SK-N-MC (cell line): ENCODE measurements at places on chromosomes 16 and 17.
A peak's percentile ranks its signal among the peaks of the same experiment; 100 is the strongest.

DNA sequence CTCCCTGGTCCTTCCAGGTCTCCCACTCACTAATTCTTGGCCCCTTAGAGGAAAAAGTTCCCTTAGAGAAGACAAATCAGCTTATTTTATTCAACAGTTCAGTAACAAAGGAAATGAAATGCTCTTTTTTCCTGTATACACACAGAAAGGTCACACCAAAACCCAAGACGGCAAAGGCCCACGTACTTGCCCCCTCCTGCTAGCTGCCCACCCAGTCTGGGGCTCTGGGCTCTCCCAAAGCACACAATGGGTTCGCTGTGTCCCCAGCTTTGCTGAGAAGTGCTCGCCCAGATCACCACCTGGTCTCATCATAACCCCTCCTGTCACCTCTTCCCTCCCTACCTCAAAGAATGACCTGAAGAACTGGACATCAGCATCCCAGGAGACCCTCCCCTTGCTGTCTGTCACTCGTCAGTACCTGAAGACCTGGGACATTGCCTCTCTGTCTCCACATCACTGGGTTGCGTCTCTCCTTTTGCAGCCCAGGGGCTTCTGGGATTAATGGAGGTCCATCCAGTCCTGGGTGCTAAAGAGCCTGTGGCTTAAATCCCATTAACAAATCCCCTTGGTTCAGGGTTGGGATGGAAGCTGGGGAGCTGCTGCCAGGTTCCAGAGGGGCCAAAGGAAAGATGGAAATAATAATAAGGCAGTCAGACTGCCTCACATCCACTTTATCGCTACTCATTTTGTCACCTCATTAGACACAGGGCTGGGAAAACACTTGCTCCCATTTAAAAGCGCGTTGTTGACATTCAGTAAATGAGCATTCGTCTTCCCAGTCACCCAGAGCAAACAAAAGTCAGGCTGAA is 3.3 kb downstream of the SLC6A4 start:
- DNase-seq: no peak

DNA sequence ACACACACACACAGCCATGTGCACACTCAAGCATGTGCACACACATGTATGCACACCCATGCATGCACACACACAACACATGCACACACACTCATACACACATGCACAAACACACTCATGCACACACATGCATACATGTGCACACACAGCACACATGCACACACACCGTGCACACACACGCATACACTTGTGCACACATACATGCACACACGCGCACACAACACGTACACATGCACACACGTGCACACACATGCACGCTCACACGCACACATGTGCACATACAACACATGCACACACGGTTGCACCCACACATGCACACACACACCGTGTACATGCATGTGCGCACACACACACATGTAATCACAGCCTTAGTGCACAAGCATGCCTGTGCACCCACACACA is 230.4 kb upstream of the GSE1 start:
- DNase-seq: no peak

DNA sequence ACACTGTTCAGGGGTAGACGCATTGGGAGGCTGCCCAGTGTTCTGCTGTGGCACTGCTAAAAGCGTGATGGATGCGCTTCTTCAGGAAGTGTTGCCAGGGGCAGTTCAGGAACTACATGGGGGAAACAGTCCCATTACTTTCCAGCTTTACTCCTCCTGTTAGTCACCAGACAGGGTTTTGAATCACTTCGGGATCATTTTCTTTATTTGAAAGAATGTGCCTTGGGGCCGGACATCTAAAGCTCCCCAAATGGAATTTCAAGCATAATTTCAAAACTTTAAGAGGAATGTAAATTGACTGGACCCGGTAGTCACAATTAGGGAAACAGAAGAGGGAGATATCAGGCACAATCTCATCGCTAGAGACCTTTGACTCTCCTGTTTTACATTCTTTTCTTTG is 1.3 kb upstream of the KRTAP2-1 start:
- no peak for DNase-seq

DNA sequence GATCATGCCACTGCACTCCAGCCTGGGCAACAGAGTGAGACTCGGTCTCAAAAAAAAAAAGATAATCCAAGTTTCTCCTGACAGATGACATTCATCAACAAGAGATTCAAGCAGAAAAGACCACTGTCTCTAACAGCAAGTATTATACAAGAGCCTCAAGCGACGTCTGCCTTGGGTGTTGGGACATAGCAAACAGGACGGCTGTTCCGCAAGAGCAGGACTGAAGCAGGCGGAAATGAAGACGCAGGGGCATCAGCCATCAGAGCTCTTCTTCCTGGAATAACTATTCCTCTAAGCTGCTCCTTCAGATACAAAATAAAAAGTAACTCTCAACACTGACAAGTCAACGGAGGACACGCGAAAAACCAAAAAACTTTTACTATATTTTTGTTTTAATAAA is 54.0 kb downstream of the ANKRD11 start:
- DNase-seq: no peak

- DNase-seq: no peak
These were observed 122.3 kb upstream of the CIBAR2 start for GRCh38 chr16:85234310-85235204.

- DNase-seq: no peak
These were observed 8.0 kb upstream of the GNA13 start for GRCh38 chr17:65064452-65065019.

- DNase-seq: no peak
These were observed 5.0 kb downstream of the ZNF688 start for GRCh38 chr16:30566531-30566930.

- no peak for DNase-seq
These were observed 75.1 kb downstream of the SHISA9 start for GRCh38 chr16:12976496-12976895.

DNA sequence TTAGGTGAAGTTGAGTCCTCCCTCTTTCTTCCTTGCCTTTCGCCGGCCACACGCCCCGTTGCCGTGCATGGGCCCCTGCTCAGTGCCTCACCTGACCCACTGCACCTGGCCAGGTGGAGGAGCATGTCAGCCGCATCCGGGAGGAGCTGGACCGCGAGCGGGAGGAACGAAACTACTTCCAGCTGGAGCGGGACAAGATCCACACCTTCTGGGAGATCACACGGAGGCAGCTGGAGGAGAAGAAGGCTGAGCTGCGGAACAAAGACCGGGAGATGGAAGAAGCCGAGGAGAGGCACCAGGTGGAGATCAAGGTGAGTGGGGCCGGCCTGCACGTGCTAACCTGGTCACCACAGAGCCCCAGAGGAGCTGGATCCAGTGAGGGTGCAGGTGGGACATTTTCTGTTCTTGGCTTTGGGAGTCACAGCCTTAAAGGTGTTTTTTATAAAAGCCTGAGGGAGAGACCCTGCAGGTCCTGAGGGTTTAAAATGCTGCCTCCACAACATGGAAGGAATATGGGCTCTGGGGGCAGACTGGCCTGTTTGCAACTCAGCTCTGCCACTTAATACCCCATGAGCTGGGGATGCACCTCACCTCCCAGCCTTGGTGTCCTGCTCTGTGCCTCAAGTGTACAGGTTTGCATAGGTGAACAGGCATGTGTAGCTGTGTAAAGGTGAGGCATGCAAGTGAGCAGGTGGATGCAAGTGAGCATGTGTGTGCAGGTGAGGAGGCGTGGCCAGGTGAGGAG is 12.1 kb upstream of the DBNDD1 start:
- no peak for DNase-seq

DNA sequence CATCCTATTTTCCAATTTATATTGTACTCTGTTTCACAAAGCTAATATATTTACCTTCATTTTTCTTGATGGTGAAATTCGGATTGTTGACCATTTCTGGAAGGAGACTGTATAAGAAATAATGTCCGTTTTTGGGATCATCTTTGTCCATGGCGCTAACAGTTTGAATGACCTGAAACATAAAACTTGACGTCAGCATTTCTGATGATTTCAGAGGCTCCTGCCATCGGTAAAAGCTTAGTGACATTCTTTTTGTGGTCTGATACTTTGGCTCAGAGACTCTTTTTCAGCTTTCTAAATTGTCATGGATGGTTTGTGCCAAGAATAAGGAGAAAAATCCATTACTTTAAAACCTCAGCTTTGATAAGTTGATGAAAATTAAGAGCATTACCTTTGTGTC is 322.5 kb downstream of the CDH8 start:
- no peak for DNase-seq

DNA sequence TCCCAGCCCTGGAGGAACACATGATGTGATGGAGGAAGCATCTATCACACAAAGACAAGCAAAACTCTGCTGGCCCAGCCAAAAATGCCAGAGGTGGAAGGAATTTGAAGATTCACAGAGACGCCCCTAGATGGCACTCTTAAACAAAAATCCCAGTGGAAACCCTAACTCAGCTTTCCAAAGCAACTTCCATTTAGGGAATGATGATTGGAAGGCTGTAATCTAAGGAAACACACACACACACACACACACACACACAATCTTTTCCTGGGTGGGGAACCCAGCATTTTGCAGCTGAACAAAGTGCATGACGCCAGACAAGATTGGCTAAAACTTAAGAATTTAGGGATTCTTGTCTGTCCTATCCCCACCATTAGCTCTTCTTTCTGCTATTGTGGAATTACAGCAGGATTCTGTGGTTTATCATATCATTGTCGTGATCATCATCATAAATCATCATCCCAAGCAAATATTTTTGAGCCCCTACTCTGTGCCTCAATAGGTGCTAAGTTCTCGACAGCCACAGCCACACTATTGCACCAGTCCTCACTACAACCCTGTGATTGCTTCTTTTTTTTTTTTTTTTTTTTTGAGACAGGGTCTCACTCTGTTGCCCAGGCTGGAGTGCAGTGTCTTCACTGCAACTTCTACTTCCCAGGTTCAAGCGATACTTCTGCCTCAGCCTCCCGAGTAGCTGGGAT is 1.6 kb upstream of the LDAF1 start:
- peak; percentile 44 for DNase-seq

DNA sequence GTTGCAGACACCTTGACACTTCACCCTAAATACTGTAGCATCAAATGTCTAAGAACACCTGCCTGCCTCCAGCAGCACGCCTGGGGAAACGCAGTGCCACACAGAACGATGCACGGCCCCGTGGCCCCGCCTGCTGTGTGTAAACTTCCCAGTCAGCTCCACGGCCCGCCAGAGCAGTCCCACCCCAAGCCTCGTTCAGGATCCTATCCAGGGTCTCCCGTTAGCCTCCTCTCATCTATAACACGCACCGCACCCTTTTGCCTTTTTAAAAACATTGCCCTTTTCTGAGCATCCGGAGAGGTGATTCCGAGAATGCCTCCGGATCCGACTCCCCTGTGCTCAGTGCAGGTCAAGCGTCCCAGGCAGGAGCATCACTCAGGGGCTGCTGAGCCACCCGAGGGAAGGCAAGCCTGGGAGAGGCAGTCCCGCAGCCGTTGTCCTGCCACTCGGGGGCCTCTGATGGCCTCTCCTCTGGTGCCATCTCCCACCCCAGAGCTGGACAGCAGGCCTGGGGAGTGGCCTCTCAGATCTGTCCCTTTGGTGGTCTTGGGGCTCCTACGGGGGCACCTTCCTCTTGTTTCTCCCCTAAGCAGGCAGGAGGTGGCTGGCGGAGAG is 37.9 kb upstream of the SLC38A10 start:
- no peak for DNase-seq

GRCh38 chr16:87678618-87679017 is 76.3 kb downstream of the JPH3 start:
- no peak for DNase-seq

DNA sequence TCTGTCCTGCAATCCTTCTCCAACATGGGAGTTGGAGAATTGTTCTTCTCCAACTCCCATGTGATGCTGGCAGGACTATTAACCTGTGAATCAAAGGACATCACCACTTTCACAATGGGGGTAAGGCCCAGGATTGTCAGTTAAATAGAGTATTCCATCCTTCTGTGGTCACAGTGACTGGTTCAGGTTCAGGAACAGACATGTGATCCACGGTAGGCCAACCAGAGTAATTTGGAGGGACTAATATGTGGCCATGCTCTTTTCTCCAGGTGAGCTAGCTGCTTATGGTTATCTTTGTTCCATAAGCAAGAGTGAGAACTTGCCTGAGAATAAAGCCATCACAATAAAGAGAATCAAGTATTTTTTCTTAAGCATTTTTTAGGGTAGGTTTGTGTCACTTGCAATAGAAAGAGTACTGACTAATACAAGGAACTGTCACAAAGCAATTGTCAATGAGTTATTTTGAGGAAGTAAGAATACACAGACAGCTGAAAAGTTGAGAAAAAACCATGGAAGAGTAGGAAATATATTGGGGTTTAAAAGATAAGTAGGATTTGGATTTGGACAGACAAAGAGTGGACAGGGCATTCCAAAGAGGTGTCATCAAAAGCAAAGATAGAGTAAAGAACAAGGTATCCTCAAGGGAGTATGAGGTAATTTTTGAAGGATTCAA is 63.4 kb downstream of the BRIP1 start:
- no peak for DNase-seq

DNA sequence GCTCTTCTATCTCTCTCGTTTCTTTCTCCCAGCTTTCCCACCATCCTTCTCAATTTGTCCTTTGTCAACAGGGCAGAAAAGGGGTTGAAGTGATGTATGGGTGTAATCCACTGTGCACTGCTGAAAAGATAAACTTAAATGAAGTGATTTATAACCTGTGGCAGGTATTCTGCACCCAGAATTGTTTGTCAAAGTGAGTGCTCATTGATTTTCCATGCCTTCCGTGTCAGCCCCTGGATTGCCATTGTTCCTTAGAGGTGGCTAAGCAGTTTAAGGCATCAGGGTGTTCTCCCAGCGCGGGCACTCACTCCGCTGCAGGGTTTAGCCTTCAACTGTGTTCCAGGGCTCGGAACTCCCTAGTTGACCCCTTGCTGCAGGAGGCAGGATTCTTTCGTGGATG is 82.9 kb downstream of the PITPNC1 start:
- DNase-seq: no peak

GRCh38 chr17:75828076-75828400 is 16.2 kb downstream of the UNC13D start:
- DNase-seq: no peak

DNA sequence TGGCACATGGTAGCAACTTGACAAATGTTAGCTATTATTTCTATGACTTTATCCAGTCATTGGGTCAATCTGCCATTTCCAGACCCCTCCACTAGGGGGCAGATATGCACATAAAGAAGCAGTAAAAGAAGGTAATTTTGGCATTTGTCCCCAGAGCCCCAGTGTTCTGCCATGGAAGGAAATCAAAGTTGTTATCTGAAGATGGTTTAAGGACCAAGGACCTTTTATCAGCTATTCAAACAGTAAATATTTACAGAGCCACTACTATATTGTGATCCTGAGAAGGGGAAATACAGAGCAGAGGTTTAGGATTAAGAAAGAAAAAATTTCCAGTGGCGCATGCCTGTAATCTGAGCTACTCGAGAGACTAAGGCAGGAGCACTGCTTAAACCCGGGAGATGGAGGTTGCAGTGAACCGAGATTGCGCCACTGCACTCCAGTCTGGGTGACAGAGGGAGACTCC is 20.0 kb downstream of the TRAF4 start:
- peak; percentile 66 for DNase-seq

DNA sequence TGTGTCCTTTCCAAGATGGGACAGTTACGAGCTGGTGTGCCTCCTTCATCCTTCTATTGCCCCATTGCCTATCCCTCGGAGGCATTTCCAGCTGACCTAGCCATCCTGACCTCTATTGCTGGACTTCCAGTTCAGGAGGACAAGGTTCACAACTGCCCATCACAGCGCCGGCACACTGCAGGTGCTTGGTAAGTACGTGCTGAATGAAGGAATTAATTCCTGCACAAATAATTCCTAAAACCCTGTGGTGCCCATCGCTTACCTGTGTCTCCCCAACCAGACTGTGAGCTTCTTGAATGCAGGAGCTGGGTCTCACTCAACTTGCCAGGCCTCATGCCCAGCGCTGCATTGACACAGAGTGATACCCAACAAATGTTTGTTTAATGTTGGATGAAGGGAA is 13.0 kb downstream of the ALOX15B start:
- no peak for DNase-seq

- DNase-seq: no peak
These were observed 290.1 kb downstream of the MAP2K4 start for GRCh38 chr17:12310811-12311210.
